HT-29 (cell line): ENCODE measurements at places on chromosomes 6 and 20.

DNA sequence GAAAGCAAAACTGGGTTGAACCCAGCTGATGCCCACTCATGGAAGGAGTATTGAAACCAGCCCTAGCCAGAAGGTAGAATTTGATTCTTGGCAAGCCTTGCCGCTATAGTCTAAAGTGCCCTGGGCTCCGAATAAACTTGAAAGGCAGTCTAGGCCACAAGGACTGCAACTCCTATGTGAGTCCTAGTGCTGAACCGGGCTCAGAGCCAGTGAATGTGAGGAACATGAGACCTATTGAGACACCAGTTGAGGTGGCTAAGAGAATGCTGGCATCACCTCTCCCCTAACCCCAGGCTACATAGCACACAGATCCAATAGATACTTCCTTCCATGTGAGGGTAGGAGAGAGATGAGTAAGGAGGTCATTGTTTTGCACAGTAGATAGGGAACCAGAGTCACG is 3.5 kb upstream of the DEFB110 start:
- DNase-seq = no peak

GRCh38 chr6:114249522-114249921 is 93.3 kb downstream of the HS3ST5 start:
- no peak for DNase-seq

GRCh38 chr20:43515628-43516027 is 8.1 kb downstream of the L3MBTL1 start:
- DNase-seq = no peak

DNA sequence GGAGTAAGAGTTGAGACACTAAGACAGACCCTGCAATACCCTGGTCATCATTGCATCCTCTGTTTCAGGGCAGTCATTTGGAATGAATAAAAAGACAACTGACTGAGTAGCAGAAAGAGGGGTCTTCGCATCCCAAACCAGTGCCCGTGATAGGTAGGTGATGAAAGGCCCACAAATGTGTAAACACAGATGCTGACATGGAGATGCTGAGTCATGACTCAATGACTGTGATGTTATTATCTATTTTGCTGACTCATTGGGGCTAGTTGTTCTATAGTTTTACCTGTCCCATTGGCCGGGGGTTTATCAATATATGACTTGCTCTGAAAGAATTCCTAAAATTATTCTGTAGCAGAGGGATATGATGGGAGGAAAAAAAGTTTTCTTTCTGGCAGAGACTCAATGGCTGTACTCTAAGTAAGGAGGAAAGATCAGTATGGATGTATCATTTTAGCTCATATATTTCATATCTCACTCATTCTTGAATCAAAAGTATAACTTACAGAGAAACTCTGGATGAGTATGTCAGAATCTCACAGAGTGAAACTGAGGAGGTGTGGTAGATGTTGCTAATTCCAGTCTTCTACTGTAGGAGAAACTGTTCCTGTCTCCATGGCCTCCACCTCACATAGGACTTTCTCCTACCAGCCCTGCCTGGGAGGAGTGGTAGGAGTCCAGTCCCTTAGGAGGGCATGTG is 119.9 kb upstream of the PREP start:
- no peak for DNase-seq

GRCh38 chr20:39021748-39022147 is 59.6 kb downstream of the DHX35 start:
- DNase-seq = no peak

GRCh38 chr6:100096341-100096740 is 102.3 kb upstream of the MCHR2 start:
- no peak for DNase-seq

- peak; percentile 4 for DNase-seq
Measured at GRCh38 chr6:82385961-82386360, 22.3 kb downstream of the TPBG start.

GRCh38 chr6:158766621-158767455 is 52.3 kb downstream of the EZR start:
- no peak for DNase-seq

DNA sequence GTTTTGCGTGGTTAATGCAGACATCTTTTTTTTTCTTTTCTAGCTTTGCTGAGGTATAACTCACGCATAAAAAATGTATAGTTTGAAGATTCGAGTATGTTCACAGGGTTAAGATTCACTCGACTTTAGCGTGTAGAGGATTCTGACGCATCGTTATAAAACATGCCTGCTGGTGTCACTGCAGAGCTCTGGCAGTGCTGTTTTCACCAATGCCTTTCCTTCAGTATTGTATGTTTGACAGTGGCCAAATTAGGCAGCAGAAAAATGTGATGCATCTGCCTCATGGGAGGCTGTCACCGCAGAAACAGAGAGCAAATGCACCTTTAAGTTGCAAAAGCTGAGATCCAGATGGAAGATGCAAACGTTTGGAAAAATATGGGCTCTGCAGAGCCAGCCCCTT is 18.0 kb upstream of the SIRPB2 start:
- peak; percentile 30 for DNase-seq

DNA sequence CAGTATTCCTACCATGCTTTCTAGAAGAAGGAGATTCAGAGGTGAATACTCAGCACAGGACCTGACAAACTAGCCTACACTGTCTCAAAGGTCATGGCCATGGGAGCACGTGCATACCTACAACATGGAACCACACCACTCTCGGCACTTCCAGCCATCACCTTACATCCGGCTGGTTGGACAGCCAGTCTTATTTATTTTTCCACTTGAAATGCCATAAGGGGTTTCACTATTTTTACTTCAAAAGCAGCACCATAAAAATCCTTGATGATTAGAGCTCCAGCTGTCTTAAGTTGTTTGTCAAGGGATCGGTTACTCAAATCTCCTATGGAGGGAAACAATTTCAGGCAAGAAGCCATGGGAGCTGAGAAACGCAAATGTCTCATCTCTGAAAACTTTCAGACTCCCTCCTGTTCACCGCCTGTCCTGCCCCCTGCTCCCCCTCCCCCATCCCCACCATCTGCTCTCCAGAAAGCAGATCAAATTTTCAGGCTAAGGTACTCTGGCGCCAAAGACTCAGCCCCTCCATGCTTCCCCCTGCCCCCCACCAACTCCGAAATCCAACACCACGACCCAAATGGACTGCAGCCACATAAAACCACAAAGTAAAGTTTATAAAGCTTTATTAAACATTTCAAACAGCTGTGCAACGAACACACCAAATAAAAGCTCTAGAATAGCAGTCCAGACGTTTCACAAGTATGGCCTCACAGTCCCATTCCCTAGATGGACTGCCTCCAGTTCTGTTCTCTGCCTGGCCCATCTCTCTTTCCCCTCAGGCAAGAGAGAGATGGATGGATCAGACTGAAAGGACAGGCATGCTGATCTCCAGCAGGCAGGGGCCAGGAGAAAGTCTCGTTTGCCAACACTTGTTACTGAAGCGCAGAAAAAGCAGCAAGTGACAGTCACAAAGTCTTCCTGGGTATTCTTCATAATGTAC is 4.0 kb upstream of the NNAT start:
- no peak for DNase-seq

- no peak for DNase-seq
Measured at GRCh38 chr6:34512738-34513115, 43.4 kb downstream of the SPDEF start.

GRCh38 chr20:17868151-17868550 is 100.4 kb downstream of the SNX5 start:
- DNase-seq = no peak

DNA sequence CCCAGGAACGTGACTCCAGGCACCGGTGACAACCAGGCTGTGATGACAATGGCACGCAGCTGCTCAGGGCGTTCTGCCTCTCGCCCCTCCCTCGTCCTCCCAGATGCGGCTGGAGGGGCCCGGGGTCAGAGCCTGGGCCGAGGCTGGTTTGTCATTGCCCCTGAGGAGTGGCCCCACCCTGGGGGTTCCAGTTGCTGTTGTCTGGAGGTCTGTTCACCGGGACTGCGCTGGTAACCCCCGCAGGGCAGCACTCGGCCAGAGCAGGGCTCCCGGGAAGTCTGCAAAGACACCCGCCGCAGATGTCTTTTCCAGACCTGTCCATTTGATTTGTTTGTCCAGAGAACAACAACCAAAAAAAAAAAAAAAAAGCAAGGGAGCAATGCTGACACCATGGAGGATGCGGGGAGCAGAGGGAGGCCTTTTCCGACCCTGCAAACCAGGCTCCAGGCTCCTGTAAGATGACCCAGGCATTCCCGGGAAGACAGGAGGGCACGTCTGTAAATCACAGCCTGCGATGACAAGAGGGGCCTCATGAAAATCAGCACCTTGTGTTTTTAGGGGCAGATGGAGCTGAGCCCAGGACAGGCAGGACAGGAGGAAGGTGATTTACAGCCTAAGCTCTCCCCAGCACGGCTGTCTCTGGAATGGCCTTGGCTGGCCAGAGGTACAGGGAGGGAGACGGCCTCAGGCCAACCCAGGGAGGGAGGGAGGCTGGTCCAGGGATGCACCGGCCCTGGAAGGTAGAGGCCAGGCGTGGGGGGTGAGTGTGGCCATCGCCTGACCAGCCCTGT is 189.3 kb downstream of the ERMARD start:
- no peak for DNase-seq

GRCh38 chr6:170052991-170053821 is 237.7 kb downstream of the DLL1 start:
- no peak for DNase-seq

DNA sequence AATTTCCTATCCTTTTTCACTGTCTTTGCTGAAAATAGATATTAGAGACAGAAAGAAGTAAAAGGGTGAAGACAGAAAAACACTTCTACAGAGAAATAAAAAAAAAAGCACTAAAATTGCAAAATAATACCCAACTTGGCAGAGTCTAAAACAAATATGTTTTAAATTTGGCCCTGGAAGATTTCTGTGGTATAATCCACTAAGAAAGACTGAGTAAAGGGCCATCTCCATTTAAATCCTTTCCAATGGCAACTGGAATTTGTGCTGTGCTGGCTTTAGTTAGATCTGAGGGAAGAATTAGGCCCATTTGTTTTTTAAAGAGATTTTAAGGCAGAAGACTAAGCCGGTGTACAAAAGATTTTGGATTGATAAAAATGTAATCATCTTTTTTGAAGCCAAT is 321.2 kb downstream of the GJA1 start:
- DNase-seq = no peak

GRCh38 chr6:36099869-36100483 is 30.3 kb upstream of the MAPK13 start:
- DNase-seq = no peak

DNA sequence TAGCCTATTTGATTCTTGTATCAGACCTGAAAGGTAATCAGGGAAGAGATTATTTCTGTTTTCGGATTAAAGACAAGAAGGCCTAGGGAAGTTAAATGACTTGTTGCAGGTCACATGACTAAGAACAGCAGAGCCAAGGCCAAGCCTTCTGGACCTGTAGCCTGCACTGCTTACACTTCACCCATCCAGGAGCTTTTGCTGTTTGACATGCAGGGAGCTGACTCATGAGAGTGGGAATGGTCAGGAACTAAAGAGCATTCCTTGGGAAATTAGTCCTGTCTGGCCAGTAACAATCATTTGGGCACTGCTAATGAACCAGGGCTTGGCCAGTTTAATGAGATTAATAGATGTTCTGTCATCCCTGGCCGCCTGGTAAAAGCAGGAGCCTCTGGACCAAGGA is 46.8 kb downstream of the EIF2S2 start:
- DNase-seq = no peak
